ENCODE measurements at places on chromosomes 5 and 9. TPM values are rescaled to one million over a fixed set of nuclear protein-coding genes. Genes with fewer than 3 reads are reported as not detected.

INSYN2B gene
- polyA plus RNA-seq: 1.1 TPM

DYNC2I2 gene
- 40.6 TPM for polyA plus RNA-seq

ACOT12 gene
- polyA plus RNA-seq: not detected

CCDC180 gene
- 3.3 TPM for polyA plus RNA-seq

NR2F1 gene
- 4.4 TPM for polyA plus RNA-seq

PDE6A gene
- polyA plus RNA-seq: not detected

SURF2 gene
- 32.6 TPM for polyA plus RNA-seq

HSPB3 gene
- 0.45 TPM for polyA plus RNA-seq

SH2D3C gene
- polyA plus RNA-seq: 51.1 TPM

HINT1 gene
- polyA plus RNA-seq: 364 TPM

DBH gene
- polyA plus RNA-seq: 0.03 TPM

DMRT3 gene
- polyA plus RNA-seq: not detected

PCA3 gene
- not detected for polyA plus RNA-seq

ASPN gene
- 0.83 TPM for polyA plus RNA-seq

NOP16 gene
- polyA plus RNA-seq: 47.1 TPM

KLHL3 gene
- polyA plus RNA-seq: 2.7 TPM

TENT4A gene
- 7.1 TPM for polyA plus RNA-seq

ARHGAP26 gene
- polyA plus RNA-seq: 5.9 TPM

PCDHB14 gene
- polyA plus RNA-seq: 0.30 TPM

SLC45A2 gene
- 0.07 TPM for polyA plus RNA-seq

PCDHGA11 gene
- 0.13 TPM for polyA plus RNA-seq

SPINK6 gene
- not detected for polyA plus RNA-seq

NRG2 gene
- 2.1 TPM for polyA plus RNA-seq

GPX8 gene
- 1.5 TPM for polyA plus RNA-seq

GFI1B gene
- 0.14 TPM for polyA plus RNA-seq

PHF24 gene
- 0.26 TPM for polyA plus RNA-seq

CNTNAP3 gene
- polyA plus RNA-seq: 0.74 TPM

NME5 gene
- polyA plus RNA-seq: 0.13 TPM

ARSI gene
- 0.38 TPM for polyA plus RNA-seq

CRB2 gene
- polyA plus RNA-seq: 0.42 TPM

DRD1 gene
- 0.07 TPM for polyA plus RNA-seq

IL3 gene
- not detected for polyA plus RNA-seq

PCDHGB6 gene
- 0.20 TPM for polyA plus RNA-seq

GPR107 gene
- polyA plus RNA-seq: 7.4 TPM

C7 gene
- polyA plus RNA-seq: 19.0 TPM

BRD3OS gene
- 9.8 TPM for polyA plus RNA-seq

ASTN2 gene
- polyA plus RNA-seq: 1.8 TPM

All from spleen (tissue), 13 donors.